NT2/D1 (cell line): ENCODE measurements at places on chromosomes 2 and 18.

- no peak for DNase-seq
These were observed 412.9 kb upstream of the SALL3 start for GRCh38 chr18:78566720-78567119.

DNA sequence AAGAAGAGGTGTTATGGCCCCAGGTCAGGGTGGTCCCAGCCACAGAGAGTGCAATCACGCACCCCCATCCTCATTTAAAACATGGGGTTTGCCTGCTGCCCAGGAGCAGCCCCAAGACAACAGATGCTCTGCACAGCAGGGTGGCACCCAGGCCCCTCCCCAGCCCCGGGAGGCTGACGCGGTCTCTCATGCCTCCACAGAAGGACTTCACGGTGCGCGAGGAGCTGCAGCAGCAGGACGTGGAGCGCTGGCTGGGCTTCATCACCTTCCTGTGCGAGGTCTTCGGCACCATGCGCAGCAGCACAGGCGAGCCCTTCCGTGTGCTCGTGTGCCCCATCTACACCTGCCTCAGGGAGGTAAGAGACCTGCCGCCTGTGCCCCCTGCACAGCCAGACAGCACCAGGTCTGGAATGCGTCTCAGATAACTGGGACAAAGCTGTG is 133.7 kb downstream of the SMAD7 start:
- no peak for DNase-seq

DNA sequence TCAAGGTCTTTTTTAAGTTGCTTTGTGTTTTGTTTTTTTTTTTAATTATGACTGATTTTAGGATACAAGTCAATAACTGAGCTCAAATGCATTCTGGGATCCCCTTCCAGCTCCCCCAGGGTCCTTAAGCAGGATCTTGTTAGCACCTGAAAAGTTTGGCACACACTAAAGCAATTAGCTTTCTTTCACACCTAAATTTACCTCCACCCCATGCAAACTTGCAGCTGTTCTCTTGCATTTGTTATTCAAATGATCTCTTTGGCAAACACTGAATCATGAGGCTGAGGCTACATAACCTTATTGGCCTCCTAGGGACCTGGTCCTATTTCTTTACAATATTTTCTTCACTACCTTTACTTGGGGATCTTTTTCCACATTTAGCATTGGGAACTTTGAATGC is 2026.1 kb upstream of the CELF4 start:
- DNase-seq: peak; percentile 63

DNA sequence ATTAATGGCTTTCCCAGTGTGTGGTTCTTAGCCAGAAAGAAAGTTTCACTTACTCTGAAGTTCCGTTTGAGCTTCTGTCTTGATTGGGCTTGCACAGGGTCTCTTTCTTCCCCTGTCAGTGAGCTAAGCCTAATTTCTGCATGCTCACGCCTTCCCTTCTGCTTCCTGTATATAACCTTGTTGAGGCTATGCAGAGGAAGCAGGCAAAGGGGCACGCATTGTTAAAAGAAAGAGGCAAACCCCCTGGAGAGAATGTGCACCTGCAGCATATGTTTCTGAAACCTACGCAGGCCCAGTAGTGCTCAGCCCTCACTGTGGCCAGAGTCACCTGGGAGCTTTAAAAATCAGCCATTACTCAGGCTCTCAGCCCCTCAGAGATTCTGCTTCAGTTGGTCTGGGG is 14.5 kb upstream of the PLA2R1 start:
- no peak for DNase-seq

GRCh38 chr2:195406886-195407603 is 250.0 kb upstream of the SLC39A10 start:
- no peak for DNase-seq

DNA sequence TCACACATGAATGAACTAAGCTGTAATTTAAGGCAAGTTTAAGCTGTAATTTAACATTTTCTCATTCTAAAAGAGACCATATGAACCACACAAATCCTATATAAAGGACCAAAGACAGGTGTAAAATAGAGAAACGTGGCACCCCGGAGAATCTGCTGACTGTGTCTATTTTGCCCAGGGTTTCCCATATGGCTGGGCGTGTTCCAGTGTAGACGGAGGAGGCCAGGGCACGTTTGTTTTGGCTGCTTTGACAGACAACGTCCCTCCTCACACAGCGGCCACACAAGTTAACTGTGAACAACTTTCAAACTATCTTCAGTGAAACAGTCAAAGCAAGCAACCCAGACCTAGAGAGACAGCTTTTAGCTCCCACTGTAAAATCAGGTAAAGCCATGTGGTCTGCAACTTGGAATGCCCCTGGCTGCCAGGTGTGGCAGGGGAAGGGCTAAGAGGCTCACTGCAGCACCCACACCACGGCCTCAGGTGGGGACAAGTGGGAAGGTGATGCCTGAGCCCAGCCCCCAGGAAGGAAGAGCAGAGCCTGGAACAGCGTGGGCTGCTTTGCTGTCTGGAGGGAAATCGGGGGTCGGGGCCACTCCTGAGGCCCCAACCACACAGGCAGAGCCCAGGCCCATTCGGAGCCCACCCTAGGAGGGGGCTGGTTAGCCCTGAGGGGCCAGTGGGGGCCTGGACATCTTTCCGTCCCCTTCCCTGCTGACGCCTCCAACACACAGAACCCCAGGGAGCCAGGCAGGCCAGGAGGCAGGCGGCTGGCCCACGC is 40.7 kb downstream of the SLC66A2 start:
- no peak for DNase-seq

DNA sequence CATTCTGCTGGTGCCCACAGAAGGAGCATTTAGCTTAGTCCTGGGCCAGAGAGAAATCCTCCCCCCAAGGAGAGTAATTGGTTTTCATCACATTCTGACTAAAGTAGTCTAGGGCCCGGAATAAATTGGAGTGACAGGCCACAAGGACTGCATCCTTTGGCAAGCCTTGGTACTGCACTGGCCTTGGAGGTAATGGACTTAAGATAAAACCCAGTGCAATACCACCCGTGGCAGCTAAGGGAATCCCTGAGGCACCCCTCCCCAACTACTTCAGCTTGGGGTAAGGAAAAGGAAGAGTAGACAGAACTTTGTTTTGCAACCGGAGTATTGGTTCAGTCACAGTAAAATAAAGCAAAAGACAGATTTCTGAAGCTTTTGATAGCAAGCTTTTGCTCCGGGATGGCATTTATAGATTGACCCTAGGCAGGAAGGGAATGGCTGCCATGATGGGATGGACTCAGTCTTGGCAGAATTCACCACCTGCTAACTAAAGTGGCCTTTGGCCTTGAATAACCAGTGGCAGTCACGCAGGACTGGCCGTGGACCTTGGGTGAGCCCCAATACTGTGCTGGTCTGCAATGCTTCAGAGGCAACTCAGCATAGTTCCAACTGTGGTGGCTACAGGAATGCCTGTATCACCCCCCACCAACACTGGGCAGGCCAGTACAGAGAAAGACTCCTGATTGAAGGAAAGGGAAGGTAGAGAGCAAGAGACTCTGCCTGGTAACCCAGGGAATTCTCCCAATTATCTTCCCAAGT is 14.1 kb downstream of the ORC4 start:
- no peak for DNase-seq

- no peak for DNase-seq
These were observed 152.4 kb downstream of the TDRD15 start for GRCh38 chr2:21276163-21276562.

DNA sequence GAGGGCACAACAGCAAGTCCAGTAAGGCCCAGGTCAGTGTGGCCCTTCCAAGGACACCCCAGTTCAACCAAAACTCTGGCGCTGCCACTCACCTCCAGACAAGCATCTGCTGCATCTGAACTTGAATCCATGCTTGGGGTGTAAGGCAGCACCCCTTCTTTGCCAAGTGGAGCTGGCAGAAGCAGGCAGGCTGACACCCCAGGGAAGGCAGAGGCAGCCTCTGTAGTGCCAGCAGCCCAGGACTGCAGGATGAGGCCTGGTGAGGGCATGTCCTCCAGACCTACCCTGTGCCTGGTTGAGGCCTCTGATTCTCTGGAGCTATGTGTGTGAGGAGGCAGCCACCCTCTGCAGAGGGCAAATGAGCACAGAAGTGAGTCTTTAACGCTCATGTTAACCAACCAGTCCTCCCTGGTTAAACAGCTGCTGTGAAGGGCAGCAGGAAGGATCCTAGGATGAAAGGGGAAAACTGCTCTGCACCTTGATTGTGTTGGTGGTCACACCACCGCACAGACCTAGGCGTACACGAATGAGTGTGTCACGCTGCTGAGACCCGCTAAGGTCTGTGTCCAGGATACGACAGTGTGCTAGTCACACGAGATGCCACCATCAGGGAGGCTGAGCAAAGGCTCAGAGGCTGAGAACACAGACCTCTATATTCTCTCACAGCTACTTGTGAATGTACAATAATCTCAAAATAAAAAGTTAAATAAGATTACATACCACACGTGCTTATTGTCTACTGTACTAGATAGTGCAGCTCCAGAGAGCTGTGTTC is 2.2 kb downstream of the PARD6G start:
- no peak for DNase-seq

GRCh38 chr2:120368086-120368485 is 22.1 kb downstream of the INHBB start:
- no peak for DNase-seq

DNA sequence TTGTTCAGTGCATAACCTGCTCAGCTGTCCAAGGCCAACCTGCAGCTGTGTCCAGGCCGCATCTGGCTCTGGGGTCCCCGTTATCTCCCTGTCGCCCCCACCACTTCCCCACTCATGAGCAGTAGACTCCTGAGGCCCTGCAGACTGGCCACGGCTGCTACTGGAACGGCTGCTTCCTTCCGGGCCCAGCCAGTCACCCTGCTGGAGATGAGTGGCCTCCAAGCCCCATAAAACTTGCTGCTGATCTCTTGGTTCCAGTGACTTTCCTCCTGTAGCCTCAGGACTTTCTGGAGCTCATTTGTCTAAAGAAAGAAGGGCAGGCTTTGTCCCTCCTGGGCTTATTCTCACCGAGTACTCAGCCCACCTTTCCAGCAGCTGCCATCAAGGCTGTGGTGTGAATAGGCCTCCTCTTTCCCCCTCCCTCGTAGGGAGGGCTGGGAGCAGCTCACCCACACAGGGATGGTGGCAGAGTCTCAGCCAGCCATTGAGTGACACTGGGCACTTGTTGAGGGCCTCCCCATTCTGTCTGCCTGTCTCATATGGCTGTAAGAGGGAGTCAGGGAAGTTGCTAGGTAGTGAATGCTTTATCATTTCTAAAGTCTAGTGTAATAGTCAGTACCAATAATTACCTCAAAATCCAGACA is 257.3 kb downstream of the MYCN start:
- DNase-seq: no peak

DNA sequence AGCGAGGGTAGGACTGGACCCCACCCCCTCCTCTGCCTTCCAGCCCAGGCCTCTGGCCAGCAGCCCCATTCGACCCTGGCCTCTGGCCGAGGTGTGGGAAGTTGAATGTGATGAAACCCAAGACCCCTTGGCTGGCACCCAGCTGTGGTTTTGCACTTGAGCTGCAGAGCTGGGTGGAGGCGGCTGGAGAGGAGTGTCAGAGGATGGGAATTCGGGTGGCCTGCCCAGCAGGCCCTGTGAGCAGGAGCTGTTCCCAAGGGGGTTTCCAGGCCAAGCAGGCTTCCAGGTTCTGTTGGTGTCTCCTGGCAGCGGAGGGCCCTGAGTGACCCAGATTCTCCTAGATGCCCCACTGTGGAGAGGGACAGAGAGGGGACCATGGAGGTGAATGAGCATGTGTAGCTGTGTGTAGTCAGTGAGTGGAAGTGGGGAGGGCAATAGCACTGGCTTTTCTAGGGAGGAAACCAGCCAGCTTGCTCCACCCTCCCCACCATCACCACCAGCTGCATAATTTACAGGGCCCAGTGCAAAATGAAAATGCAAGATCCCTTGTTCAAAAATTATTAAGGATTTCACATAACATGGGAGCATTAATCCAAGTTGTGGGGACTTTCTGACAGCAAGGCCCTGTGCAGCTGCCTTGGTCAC is 172.2 kb upstream of the HAAO start:
- no peak for DNase-seq

DNA sequence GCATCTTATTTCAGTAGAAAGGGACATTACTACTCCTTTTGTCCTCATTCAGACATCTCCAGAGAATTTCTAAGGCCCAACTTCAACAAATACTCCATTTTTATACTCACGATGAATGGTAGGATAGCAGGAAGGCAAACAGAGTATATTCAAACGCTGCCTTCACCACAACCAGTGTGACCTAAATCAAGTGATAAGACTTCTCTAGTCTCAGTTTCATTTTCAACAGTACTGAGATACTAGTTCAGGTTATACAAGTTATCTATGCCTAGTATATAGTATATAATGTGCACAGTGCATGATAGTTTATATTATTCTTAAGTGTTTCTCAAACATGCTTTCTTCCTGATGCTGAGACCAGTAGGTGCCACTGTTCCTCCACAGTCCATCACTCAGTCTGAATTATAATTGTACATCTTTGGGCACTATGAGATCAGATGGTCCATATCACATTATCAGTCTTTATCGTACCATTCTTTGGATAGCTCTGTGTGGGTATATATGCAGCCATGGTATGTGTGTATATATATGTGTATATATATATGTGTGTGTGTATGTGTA is 66.3 kb upstream of the RPE start:
- DNase-seq: no peak

- DNase-seq: no peak
These were observed 324.2 kb downstream of the LNPK start for GRCh38 chr2:175677880-175678279.

DNA sequence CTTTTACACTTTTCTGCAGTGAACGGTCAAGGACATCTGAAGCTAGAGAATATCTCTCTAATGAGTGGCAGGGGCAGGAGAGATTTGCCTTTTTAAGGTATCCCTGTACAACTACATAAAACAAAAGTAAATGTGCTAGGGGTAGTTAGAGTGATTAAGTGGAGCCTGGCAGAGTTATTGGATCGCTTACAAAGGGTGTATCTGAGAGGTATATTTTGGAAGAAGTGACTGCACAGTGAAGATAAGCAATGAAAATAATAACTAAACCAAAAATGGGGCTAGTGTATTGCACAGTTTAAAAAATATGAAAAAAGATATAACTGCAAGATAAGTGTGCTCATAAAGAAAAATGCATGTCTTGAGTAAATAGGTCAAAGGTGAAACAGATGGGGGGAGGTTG is 193.5 kb upstream of the EPC2 start:
- no peak for DNase-seq

DNA sequence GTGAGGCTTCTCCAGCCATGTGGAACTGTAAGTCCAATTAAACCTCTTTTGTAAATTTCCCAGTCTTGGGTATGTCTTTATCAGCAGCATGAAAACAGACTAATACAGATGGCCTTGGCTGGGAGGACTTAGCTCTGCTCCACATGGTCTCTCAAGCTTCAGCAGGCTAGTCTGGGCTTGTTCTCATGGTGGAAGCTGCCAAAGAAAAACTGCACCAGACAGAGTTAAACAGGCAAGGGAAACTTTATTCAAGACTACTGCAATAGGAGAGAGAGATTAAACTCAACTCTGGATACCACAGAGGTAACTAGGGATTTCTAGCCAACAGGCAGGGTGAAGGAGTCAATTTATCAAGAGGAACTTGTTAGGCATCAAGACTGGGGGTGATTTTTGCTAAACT is 142.1 kb downstream of the CABLES1 start:
- DNase-seq: no peak

GRCh38 chr18:75898651-75899050 is 471.1 kb upstream of the SMIM21 start:
- DNase-seq: no peak

- no peak for DNase-seq
These were observed 177.1 kb upstream of the HAAO start for GRCh38 chr2:42969231-42970150.
